ENCODE measurements at places on chromosomes 6 and 20.

DNA sequence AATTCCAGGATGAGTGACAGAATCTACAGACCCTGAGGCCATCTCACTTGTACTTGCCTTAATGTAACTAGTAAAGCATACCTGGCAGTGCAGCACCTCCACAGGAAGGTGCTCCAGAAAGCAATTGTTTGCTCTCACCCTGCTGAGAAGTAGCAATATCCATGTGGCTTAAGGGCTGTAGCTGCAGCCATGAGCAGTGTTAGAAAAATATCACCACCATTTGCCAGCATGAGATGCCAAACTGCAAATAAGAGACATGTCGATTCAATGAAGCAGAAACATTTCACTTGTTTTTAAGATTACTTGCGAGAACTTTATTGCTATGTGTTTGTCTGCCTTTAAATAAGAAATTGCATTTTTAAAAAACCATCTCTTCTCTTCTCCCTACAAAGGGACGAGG is 151.5 kb downstream of the PRL start:
- DNase-seq, result no peak

- no peak for DNase-seq
Measured at GRCh38 chr6:14547284-14547998, 429.9 kb downstream of the CD83 start.

DNA sequence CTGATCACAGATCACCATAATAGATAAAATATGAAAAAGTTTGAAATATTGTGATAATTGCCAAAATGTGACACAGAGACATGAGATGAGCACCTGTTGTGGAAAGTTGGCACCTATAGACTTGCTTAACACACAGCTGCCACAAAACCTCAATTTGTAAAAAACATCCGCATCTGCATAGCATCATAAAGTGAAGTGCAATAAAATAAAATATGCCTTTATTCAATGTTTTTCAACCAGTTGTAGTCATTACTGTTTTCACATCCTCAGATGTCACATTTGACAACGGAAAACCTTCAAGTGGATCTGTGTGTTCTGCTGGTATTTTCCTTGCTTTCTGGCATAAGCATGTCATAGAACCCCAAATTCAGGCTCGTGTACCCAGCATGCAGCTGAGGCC is 50.2 kb upstream of the IFNGR1 start:
- DNase-seq, result no peak

GRCh38 chr6:1391800-1392309 is 2.5 kb downstream of the FOXF2 start:
- no peak for DNase-seq

DNA sequence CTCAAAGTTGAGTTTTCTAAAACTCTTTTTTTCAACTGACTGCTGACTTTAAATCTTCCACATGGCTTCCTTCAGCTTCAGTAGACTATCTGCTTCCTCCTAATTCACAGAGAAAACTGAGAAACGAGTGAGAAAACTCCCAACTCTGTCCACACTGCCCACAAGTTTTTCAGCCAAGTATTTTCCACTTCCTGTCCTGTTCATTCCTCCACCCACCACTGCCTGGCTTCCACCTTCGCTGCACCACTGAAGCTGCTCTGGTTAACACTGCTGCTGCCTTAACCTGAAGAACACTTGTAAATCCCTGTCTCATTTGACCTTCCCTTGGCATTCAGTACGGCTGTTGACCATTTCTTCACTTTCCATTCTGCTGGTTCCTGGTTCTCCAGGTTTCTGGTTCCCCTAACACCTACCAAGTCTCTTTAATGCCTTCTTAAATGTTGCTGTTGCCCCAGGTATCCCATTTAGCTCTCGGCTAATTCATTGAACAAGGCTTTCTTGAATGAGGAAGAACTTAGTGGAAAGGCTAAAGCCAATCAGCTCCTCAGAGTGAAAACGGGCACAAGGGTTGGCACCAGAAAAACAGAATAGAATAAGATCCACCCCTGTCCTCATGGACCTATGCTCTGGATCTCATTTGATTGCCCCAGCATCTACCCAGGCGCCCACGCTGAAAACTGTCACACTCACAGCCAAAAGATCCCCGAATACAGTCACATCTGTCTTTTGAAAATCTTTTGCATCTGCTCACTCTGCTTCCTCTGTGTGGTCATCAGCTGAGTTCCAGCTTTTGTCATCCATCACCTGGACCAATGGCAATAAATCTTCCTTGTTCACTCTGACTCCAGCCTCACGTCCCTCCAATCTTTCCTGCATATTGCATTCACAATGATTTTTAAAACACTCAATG is 104.4 kb upstream of the TAB2 start:
- DNase-seq, result no peak

DNA sequence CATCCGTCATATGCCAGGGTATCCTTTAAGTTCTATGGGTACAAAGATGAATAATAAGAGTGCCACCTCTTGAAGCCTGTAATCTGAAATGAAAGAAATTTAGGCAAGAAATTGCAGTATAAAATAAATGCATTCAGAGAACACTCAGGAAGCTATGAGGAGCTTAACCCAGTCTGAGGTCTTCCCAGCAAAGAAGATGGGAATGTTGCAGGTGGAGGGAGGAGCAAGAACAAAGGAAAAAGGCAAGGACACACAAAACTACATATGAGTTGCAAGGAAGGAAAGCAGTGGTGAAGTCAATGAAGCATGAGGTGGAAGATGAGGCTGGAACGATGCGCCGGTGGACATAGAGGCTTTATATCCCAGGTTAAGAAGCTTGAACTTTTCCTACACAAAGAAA is 67.0 kb upstream of the DST start:
- DNase-seq, result no peak

DNA sequence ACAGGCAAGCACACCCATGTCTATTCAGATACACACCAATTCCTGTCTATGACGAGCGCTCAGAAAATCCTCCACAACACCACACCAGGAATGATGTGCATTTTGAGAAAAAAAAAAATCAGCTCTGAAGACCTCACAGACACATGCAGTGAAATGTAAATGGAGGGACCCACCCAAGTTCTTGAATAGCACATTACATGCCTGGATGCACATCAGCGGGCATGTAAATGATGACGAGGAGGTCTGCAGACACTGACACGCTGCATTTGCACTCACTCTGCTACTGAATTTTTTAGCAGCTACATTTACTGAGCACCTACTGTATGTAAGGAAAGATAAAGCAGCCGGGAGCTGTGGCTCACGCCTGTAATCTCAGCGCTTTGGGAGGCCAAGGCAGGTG is 14.7 kb downstream of the NRSN2 start:
- no peak for DNase-seq

GRCh38 chr6:5181510-5182317 is 79.0 kb downstream of the LYRM4 start:
- DNase-seq, result no peak

DNA sequence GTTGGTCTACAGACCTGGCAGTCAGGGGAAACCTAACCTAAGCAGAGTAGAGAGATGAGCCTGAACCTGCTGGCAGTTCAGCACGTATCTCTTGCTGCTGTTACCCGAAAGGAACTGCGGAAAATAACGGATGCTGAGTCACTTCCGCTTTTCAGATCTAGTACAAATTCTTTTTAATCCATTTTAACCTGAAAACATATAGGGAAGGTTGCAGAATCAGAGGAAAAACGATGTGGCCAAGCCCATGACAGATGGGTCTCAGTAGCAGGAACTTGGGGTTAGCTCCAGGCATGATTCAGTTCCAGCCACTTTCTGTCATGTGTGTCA is 351.9 kb upstream of the PRND start:
- no peak for DNase-seq
